ENCODE measurements at places on chromosomes 4 and X.

GRCh38 chr4:113837397-113837796 is 75.9 kb upstream of the CAMK2D start:
- DNase-seq: no peak

GRCh38 chrX:105488716-105489115 is 268.2 kb upstream of the TEX13A start:
- DNase-seq: no peak

- DNase-seq: no peak
Measured at GRCh38 chr4:108965016-108965415, 202.2 kb upstream of the ETNPPL start.

DNA sequence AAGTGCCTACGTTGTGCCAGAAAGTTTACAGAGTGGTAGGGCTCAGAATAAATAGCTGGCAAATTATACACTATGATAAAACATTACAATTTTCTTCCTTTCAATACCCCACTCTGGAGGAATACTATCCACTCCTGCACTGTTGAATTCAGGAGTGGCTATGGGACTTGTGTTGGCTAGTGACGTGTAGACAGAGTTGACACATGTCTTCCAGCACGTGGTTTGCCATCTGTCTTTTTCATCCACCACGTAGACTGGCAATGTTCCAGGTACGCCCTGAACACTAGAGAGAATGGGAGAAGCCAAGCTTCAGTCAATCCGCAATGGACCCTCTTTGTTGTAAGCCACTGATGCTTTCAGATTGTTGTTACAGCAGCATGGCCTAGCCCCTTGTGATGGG is 168.8 kb upstream of the RBPJ start:
- DNase-seq: no peak

- DNase-seq: no peak
Measured at GRCh38 chr4:1788254-1788973, 4.7 kb upstream of the FGFR3 start.

GRCh38 chr4:13203101-13203500 is 281.0 kb downstream of the RAB28 start:
- no peak for DNase-seq

- DNase-seq: no peak
Measured at GRCh38 chrX:15468036-15468435, 25.1 kb downstream of the PIR start.

DNA sequence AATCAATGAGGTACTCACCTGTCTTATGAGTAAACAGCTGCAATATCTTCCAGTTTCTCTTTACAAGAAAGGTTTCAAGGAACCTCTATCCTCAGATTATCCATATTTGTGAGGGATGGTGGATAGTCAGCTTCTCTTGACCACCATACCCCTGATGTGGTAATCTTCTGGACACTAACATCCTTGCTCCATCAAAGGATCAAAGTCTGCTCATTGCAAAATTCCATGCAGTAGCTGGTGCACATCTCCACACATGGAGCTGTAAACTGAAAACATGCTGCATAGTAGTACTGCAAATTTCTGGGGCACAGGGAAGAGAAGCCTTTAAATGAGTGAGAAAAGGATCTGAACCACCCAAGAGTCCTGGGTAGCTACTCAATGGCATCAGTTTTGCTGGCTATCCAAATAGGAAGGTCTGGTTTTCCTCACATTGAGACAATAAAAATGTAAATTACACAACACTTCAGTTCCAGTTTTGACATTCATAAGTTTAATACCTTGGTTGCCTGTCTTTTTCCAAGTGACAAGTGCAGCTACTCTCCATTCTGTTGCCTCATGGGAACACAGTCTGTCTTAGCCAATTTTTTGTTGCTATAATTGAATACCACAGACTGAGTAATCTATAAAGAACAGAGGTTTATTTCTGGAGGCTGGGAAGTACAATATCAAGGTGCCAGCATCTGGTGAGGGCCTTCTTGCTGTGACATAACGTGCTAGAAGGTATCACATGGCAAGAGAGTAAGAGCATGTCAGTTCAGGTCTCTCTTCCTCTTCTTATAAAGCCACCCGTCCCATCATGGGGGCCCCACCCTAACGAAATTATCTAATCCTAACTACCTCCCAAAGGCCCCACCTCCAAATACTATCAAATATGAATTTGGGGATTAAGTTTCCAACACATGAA is 34.4 kb upstream of the ARHGEF6 start:
- no peak for DNase-seq

GRCh38 chr4:153064571-153064970 is 128.4 kb downstream of the FHDC1 start:
- no peak for DNase-seq

- no peak for DNase-seq
Measured at GRCh38 chrX:37697169-37697760, 11.7 kb downstream of the XK start.

DNA sequence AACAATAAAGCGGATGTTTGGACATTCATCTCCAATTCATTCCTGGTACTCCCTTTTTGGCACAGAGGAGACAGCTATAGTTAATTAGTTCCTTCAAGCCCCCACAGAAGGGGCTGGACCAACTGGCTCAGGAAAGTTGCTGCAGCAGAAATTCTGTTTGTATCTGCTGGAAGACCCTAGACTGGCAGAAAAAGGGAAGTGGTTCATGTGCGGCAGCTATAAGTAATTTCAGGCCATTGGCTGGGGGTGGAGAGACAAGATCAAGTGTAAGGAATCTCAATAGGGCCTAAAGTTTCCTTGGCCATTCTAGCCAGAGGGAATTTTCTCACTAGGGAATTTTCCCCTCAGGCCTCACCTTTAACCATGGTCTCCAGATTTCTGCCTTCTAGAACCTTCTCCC is 89.9 kb upstream of the DHX15 start:
- DNase-seq: no peak

- no peak for DNase-seq
Measured at GRCh38 chr4:98793658-98794057, 135.2 kb upstream of the TSPAN5 start.

DNA sequence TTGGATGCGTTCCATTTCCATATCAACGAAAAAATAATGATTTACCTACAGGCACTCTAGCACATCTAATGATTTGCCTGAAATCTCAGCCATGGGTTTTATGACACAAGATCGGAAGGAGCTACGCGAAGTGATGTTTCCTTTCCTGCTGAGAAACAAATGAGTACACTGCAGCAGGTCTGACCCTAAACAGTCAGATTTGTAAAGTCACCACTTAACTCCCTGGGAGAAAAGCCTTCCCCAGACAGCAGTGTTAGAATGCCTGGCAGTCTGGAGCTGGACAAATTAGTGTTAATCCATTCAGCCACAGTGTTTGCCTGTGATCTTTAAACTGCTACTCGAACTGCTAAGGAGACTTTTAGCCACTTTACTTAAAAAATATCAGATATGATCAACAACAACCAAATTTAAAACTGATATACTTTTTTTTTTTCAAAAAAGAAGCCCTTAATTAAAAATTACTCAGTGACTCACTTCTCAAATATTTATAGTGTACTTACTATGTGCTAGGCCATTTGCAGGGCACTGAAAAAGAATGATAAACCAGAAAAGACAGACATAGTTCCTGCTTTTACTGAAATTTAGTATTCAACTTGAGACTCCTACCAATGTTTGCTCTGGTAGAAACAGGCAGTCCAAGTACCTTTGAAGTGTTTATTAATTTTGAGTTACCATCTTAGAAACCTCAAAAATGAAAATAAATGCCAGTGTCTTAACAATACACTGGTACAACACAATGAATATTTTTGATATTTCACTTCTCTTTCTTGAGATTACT is 104.5 kb downstream of the SHISA3 start:
- DNase-seq: no peak

DNA sequence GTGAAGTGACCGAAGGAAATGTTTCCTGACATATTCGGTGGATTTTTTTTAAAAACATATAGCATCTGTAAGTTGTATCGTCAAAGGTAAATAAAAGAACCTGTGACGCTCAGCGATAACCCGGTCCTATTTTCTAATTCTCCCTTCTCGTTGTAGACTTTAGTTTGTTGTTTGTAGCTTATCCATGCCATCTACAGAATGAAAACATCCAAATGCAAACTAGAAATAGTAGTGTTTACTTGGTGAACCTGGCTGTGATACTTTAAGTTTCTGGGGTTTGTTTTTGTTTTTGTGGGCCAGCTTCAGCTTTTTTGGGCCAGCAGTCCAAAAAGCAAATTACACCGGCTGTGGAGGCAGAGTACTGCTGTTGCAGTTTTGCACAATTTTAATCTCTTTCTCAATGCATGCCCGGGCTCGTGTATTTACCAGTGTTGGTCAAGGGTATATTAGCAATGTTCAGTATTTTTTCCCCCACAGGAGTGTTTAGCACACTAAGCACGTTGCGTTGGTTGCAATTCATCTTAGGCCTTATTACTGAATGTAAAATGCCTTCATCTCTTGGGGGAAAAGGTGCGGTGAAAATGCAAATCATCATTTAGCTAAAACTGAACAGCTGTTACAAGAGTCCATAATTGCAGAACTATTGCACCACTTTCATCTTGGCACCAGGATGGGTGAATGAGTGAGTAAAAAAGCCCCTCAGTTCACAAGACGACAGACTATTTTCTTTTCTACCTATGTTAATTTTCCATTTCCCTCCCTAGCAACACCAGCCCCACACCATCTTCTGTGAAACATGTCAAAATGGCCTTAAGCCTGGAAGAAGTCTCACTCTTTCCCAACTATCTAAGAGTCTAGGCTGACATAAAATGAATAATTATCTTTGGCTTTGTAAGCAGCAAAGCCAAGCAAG is 1.7 kb upstream of the CNOT6L start:
- no peak for DNase-seq

GRCh38 chrX:109831326-109831985 is 98.4 kb upstream of the ACSL4 start:
- DNase-seq: no peak

GRCh38 chrX:153905481-153906095 is 1.1 kb downstream of the AVPR2 start:
- no peak for DNase-seq

- no peak for DNase-seq
Measured at GRCh38 chrX:121050781-121051180, 3.4 kb downstream of the GLUD2 start.

DNA sequence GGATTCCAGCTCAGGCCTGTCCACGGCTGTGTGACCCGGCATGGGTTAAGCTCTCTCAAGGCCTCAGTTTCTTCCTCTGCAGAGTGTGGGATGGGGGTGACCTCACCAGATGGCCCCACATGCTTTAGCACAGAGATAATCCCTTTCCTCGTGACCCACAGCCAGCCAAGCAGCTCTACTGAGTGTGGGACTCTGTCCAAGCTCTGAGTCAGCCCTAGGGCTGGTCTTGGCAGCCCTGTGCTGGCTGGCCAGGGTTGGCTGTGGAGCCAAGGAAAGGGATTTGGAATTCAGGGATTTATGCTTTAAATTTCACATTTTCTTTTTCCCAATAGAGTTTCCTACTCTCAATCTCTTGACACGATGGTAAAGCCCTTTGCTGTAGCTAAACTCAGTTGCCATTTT is 19.7 kb upstream of the SPON2 start:
- DNase-seq: no peak

- DNase-seq: no peak
Measured at GRCh38 chr4:80803337-80803736, 227.2 kb upstream of the BMP3 start.

GRCh38 chrX:65516756-65517155 is 17.8 kb downstream of the LAS1L start:
- DNase-seq: no peak

- no peak for DNase-seq
Measured at GRCh38 chr4:180407275-180407885, 1835.8 kb upstream of the TENM3 start.

GRCh38 chrX:96835660-96836289 is 47.9 kb upstream of the RPA4 start:
- DNase-seq: no peak

GRCh38 chrX:140507982-140508305 is 3.1 kb upstream of the SOX3 start:
- DNase-seq: no peak

DNA sequence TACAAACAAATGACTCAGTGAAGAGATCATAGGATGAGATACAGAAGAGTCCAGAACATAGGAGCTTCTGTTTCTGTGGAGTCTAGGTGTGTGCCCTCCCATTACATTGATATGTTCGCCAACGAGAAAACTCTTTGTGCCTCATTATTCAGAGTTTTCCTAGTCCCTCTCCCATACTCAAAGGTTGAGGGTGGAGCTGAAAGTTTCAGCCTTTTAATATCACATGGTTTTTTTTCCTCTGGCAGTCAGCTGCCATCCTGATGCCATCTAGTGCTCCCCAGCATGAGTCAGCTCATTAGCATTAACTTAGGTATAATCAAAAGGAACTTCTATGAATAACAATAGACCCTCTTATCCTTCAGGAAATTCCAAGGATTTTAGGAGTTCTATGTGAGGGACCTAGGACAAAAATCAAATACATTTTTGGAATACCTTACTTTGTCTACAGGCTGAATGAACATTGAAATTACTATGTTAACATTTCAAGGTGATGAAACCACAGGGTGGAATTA is 559.6 kb upstream of the AMOT start:
- DNase-seq: no peak

GRCh38 chr4:176448761-176449160 is 129.0 kb downstream of the SPCS3 start:
- no peak for DNase-seq

GRCh38 chrX:46294234-46294633 is 251.0 kb downstream of the ZNF674 start:
- no peak for DNase-seq

- DNase-seq: no peak
Measured at GRCh38 chr4:173917255-173917960, 366.1 kb downstream of the FBXO8 start.

GRCh38 chrX:3514996-3515395 is 168.5 kb upstream of the MXRA5 start:
- DNase-seq: no peak

DNA sequence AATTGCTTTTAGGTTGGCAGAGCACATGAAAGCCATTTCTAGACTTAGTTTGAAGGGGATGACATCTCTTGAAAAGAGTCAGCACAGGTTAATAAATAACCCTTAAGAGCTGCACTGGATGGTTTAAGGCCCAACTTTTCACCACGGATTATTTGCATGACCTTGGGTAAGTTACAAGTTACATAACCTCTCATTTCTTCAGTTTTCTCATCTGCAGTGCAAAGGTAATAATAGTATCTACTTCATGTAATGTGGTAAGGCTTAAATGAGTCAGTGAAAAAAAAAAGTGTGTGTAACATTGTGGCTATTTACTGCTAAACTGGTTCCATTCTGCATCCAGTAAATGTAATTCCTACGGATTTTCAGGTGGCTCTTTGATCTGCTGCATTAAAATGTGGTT is 715.8 kb downstream of the CCSER1 start:
- DNase-seq: no peak

- no peak for DNase-seq
Measured at GRCh38 chrX:51852621-51853020, 40.8 kb upstream of the MAGED1 start.
